Stimulated activated CD8-positive, alpha-beta memory T cell treated with anti-CD3 and anti-CD28 coated beads, Interleukin-15, amount 100 ng/mL, for 24 hours (primary cell): ENCODE measurements at places on chromosomes 7 and 10.

- no peak for DNase-seq
These were observed 33.6 kb downstream of the WIPF3 start for GRCh38 chr7:29839921-29840320.

- no peak for DNase-seq
These were observed 140.8 kb downstream of the ETV1 start for GRCh38 chr7:13848681-13849131.

- DNase-seq: no peak
These were observed 51.5 kb downstream of the ANKMY2 start for GRCh38 chr7:16594061-16594460.

DNA sequence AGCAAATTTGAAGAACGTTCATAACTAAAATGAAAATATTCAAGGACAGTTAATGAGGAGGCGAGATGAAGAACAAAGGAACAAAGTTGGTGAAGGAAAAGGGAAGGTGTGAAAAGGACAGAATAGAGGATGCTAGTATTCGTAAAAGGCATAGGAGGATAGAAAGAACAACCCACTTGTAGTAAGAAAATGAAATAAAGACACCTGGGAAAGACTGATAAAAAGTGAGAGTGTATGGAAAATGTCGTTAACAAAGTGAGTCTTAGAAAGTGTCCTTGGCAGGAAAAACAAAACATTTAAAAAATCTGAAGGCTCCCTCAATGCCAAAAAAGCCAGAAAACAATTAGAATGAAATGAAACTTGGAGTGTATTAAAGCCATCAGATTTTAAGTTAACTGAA lies 29.6 kb upstream of the ZC3HAV1 start:
- no peak for DNase-seq
